ENCODE measurements at places on chromosomes 11 and 22.

DNA sequence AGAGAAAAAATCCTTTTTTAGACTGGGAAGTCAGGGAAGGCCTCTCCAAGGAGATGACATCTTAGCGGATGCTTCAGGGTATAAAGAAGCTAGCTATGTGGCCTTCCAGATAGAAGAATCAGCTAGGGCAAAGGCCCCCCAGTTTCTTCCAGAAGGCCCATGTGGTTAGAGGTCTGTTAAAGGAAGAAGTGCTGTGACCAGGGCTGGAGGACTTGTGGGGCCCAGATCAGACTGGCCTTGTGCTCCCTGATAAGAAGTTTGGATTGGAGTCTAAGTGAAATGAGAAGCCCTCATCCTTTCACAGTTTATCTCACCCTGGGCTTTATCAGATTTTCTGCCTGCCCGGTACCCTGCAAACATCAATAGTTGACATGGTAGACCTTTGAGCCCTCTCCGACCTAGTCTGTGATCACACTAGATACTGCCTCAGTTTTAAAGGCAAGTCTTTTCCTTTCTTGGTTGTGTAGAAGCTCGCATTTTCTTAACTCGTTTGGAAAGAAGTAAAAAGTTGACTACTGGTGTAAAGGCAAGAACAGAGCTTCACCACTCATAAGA lies 7.8 kb downstream of the AMPD3 start:
- no peak for DNase-seq

DNA sequence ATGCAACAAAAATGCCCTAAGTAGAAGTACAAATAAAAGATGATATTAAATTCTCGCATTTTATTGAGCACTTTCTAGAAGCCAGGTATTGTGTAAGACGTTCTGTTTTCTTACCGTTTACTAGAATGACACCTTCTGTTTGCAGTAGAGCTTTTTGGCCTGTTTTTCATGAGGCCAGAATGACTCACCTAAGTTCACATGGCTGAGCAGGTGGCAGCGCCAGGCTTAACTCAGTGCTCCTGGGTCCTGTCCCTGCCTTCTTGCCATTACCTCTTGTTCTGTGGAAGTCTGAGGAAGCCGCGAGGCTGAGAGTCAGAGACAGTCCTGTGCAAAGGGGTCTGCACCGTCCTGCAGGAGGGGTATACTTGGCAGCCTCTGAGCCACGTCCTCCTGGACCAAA lies 113.8 kb downstream of the ATXN10 start:
- DNase-seq, result no peak

- DNase-seq, result no peak
Measured at GRCh38 chr11:88329563-88330250, 7.8 kb downstream of the CTSC start.

GRCh38 chr11:130478204-130478701 lies 29.8 kb downstream of the ADAMTS15 start:
- no peak for DNase-seq

GRCh38 chr11:8328231-8328794 lies 64.6 kb upstream of the LMO1 start:
- DNase-seq, result no peak

- no peak for DNase-seq
Measured at GRCh38 chr11:88569342-88569741, 231.8 kb upstream of the CTSC start.

GRCh38 chr11:26276798-26277424 lies 55.0 kb upstream of the ANO3 start:
- DNase-seq, result peak; percentile 59

- DNase-seq, result no peak
Measured at GRCh38 chr22:39598017-39598965, 27.7 kb downstream of the CACNA1I start.

DNA sequence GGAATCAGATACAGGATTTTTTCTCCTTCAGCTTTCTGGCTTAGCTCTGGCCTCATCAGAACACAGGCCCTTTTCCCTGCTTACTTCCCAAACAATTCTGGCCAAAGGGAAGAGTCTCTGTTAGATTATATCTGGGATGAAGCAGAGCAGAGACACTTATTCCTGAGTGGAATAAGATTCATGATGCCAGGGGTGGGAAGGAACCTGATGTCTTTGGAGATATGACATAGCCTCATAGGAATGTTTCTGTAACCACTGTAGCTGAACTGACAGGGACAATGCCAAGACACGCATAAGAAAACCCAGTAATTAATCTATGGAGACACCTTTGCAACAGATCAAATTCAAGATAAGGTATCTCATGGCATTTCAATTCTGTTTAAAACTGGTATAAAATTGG lies 177.1 kb upstream of the RAG2 start:
- no peak for DNase-seq

DNA sequence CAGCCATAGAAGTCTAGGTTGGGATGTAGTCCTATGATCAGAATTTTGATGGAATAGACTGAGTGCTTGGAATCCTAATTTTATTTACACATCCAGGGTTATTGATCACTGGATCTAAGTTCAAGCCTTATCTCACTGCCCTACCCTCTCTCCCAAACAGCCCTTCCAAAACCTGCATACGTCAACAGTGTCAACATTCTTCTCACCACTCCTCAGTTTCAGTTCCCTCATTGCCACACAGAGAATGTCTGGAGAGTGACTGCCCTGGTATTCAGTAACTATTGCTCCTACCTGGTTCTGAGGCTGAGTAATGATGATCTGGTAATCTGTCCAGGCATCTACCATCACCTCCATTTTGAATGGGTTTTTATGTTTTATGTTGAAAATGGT lies 60.0 kb downstream of the GLYATL1 start:
- DNase-seq, result no peak

GRCh38 chr11:27280140-27280539 lies 82.9 kb downstream of the CCDC34 start:
- no peak for DNase-seq

DNA sequence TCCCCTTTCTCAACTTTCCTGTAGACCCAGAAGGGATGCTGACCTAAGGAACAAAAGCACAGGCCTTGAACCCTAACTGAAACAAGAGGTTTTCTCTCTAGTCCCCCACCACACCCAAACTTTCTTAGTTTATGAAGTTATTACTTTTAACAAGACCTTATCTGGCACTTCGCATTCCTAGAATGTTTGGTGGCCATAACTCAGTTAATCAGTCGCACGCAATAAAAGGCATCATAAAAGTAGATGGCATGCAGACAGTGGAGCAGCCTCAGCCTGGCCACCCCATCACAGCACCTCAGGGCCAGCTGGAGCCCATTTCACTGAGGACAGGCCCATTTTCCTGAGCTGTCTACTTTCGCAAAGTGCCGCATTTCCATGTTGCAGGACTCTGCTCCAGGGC lies 301.9 kb downstream of the OPCML start:
- DNase-seq, result no peak

DNA sequence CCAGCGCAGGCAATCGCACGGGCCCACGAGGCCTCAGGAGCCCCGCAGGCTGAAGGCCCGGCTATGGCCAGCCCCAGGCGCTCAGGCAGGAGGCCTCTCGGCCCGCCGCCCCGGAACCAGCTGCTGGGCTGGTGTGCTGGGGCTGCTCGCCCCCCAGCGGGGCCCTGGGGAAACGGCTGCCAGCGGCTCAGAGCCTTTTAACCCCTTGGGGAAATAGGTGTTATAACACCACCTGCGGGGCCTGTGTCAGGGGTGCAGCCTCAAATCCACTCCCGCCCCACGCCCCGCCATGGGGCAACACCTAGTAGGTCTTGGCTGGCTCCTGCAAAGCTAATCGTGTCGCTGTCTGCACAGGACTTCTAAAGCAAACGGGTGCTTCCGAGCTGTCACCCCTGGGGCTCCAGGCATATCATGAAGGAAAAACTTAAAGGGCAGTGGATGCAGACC lies 237.4 kb downstream of the TTC28 start:
- peak; percentile 82 for DNase-seq

DNA sequence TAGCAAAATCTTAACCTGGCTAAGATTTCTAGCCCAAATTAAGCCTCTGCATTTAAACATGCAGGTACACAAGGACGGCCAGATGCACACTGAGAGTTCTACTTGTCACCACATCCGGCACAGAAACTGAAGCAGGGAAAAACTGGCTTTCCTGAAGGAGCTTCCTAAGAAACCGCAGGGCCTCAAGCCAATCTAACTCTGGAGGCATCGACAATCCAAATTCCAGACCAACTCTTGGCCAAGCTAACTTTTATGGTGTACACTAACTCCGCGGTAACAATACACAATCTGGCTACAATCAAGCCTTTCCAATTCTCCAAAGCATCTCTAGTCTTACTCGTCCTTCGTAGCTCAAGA lies 1.2 kb downstream of the MSANTD2 start:
- peak; percentile 25 for DNase-seq

GRCh38 chr11:89065066-89065465 lies 716 bp downstream of the GRM5 start:
- no peak for DNase-seq

DNA sequence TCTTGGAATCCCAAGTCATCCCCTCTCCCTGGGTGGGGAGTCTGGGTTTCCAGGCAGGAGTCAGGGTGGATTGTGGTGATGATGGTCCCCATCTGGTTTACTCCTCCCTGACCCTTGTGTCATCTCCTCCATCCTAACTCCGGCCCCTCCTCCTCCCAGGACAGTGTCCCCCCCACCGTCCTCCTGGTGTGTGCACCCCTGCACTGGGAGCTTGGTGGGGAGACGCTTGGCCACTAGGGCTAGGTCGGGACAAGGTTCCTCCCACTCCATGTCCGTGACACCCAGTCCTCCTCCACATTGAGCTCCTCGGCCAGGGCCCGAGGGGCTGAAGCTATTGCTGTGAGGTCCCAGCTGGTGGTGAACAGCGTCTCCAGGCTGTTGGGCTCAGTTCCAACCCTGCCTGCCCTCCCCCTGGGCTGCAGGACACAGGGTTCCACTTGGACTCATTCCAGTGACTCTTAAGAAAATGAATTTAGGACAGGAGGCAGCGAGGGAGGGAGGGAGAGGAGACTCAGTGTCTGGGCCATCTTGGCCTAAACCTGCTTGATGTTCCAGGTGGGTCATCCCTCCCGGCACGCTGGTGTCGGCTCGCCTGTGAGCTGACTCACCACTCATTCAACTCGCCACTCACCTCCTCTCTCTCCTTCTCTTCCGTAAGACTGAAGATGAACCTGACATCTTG lies 433.2 kb downstream of the TBC1D22A start:
- DNase-seq, result no peak

DNA sequence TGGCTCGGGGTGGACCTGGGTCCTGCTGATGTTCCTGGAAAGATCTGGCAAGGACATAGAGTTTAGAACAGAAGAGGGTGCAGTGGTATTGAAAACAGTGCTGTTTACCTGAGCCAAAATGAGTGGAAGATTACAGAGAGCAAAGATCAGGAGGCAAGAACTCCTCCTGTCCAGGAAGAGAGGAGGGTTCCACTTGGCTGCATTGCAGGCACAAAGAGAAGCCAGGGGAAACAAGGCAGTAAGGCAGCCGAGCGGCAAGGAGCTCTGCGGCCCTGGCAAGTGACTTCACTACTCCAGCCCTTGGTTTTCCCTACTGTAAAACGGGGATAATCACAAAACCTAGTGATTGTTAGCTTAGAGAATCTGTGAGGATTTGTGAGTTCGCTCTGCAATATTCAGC lies 3.7 kb upstream of the PACSIN2 start:
- no peak for DNase-seq

- DNase-seq, result no peak
Measured at GRCh38 chr11:11971906-11972547, 36.4 kb downstream of the DKK3 start.

GRCh38 chr11:61062181-61062930 lies 39.9 kb upstream of the CD5 start:
- no peak for DNase-seq

- DNase-seq, result no peak
Measured at GRCh38 chr11:83656796-83657330, 370.7 kb upstream of the CCDC90B start.

- DNase-seq, result no peak
Measured at GRCh38 chr11:94283678-94284077, 20.7 kb upstream of the IZUMO1R start.

DNA sequence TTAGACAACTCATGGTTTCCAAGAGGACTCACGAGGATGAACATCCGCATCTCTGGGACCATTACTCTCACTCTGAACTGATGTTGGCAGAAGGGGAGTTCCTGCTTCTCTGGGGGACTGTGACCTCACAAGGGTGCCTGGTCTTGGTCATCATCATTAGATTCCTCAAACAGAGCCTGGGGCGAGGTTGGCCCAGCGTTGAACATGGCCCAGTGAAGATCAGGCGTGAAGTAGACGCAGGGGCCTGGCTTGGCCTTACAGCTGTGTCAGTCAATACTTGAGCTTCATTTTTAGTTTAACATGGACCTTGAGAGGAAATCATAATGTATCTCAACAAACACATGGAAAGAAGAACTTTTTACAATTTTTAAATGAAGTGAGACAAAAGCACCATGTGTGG lies 617.1 kb downstream of the BRD1 start:
- no peak for DNase-seq

GRCh38 chr11:92920331-92920730 lies 49.1 kb upstream of the MTNR1B start:
- DNase-seq, result no peak

- DNase-seq, result no peak
Measured at GRCh38 chr11:26778000-26778757, 56.3 kb upstream of the SLC5A12 start.

- DNase-seq, result no peak
Measured at GRCh38 chr11:107929611-107930200, 1.5 kb downstream of the RAB39A start.

GRCh38 chr11:127931803-127932202 lies 655.6 kb downstream of the ETS1 start:
- DNase-seq, result no peak

DNA sequence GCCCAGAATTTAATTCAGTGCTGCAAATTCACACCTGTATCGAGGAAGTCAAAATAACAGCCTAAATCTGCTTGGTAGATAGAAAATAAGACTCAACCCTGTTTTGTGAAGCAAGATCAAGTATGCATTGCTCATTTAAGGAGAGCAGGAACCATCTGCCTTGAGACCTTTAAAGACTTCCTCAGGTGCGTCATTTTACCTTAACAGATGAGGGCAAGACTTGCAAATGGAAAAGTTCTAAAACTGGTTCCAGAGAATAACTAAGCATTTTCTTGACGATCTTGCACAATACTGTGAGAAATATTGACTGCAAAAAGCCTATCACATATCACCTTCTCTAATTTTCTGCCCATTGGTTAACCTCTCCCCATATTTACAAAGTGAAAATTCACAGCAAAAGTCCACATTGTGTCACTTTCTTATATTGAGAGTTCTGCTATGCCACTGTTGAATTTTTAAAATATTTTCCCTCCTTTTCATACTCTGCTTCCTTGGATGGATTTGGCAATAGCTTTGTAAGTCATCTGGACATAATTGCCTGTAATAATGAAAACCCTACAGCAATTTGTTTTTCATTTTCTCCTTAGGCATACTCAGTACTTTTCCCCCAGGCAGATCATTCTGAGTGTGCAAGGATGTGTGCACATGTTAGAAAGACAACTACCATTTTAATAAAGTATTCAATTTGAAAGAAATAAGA lies 234.2 kb downstream of the AASDHPPT start:
- DNase-seq, result no peak

GRCh38 chr11:104090767-104091166 lies 54.3 kb downstream of the DDI1 start:
- DNase-seq, result no peak

DNA sequence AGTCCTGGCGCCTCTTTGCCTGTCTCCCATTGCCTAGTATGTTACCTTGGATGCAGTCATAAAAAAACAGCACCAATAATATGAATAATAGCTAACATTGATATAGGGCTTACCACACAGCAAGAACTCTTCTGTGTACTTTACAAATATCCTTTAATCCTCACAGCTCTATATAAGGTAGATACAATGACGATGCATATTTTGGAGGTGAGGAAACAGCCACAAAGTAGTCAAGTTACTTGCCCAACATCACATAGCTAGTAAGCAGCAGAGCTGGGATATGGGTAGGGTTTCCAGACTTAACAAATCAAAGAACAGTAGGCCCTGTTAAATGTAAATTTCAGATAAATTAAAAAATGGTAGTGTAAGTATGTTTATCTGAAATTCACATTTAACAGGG lies 128.8 kb downstream of the ST3GAL4 start:
- no peak for DNase-seq

Data from DND-41 (cell line).